ENCODE measurements at places on chromosomes 1 and 21. TPM values are rescaled to one million over a fixed set of nuclear protein-coding genes. Genes with fewer than 3 reads are reported as not detected.

DNA sequence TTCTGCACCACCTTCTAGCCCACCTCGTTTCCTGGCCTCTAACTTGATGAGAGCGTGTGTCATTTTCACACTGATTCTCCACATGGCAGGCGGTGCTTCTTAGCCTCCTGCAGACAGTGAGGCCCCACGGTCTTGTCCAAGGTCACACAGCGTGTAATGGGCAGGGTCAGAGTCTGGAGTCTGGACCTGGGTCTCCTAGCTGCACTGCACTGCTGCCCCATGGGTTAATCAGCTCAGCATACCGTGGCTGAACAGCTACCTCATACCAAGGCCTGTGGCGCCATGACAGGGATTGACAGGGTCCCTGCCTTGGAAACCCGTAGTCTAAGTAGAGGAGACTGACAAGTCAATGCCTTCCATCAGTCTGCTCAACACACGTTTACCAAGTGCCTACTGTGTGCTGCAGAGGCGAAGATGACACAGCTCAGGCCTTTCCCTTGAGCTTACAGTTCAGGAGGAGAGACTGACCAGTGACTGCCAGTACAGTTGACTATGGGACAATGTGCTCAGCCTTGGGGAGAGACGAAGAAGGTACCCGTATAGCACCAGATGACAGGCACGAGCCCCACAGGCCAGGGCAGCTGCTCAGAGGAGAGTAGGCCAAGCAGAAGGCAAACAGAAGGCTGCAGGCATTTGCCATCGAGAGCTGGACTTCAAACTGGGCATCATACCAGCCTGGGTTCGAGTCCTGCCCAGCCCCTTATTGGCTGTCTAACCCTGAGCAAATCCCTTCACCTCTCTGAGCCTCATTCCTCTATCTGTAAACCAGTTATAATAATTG, 5.5 kb downstream of the PCSK9 start:
- no peak for DNase-seq

- DNase-seq: peak; percentile 100
These were observed 75.4 kb downstream of the ABCA4 start for GRCh38 chr1:94045465-94046056.

TBX15 gene
- not detected for total RNA-seq

DNA sequence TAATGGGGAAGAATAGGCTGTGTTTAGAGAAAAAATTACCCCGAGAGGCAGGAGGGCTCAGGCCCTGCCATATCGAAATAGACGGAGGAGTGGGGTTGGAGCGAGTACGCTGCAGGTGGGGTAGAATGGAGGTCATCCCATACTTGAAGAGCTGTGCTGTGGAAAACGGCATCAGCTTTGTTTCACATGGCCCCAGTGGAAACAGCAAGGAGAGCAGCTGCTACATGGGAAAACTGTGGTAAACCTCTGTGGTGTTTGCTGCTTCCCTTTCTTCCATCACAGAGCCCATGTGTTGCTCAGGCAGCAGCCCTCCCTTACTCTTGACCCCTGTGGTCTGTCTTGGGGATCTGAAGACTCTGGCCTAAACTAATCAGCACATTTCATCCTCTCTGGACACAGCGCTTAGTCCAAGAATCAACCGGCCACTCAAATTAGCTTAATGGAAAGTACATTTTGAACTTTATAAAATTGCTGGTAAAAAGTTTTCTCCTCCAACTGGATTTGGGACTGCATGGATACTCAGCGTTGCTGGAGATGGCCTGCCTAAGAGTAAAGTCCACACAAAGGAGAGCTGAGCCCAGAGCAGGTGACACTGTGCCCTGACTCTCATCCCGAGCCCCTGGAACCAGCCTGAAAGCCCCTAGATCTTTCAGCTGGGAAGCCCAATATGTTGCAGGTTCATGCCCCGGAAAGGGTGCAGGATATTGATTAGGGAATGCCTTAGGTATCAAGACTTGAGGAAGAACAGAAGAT, 127.1 kb upstream of the GADD45A start:
- DNase-seq: no peak

DNA sequence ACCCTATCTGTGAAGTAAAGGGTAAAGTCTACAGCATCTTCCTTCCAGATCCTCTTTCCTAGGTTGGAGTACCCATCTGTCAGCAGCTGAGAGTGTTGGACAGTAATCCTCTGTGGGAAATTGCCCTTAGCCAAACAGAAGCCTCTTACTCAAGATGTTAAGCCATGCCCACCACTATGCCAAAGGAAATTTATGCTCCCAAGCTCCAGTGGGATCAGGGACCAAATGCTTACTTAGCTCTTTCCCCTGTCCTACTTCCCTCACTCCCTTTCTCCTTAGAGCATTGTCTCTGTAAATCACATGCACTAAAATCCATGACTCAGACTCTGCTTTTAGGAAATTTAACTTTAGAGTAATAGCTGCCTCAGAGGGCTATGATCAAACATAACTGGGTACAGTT, 254.0 kb downstream of the BRINP2 start:
- DNase-seq: no peak

GRCh38 chr1:54163051-54163450, 10.3 kb upstream of the CDCP2 start:
- no peak for DNase-seq

KIF17 gene
- 32.3 TPM for total RNA-seq

SLAMF9 gene
- total RNA-seq: not detected

EFNA1 gene
- 119 TPM for total RNA-seq

PTPN22 gene
- total RNA-seq: not detected

DNA sequence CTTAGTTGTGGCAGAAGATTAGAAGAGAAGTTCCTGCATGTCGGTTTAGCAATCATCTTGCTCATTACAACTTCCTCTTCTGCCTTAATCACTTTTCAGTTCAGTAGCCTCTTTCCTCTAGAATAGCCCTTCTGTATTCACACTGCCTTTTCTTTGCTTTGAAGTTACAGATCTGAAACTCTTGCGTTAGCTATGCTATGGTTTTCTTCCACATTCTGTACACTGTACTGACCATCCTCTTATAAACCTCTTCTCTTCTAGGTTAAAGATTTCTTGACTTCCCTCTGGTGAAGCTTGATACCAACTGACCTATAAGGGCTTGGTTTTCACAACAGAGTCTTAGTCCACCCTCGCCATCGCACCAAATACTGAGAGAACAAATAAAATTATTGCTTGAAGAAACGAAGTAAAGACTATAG, 35.0 kb downstream of the C21orf91 start:
- DNase-seq: no peak

DNA sequence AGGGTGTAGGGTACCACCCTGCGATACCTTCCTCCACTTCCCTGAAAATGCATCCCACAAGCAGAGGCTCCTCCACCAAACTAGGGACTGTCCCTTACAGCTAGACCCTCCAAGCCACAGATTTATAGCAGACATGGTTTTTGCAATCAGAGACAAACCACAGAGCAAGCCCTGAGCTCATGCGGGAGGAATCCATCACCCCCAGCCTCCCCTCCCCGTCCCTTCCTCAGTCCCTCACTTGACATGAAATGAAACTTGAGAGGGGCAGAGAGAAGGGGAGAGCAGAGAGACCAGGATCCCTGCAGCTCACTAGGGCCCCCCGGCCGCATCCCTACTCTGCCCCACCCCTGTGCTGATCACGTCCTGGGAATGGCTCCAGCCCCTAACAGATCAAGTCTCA, 94.9 kb downstream of the MRPL37 start:
- no peak for DNase-seq

ADORA3 gene
- total RNA-seq: not detected

TFF3 gene
- total RNA-seq: 257 TPM

DNA sequence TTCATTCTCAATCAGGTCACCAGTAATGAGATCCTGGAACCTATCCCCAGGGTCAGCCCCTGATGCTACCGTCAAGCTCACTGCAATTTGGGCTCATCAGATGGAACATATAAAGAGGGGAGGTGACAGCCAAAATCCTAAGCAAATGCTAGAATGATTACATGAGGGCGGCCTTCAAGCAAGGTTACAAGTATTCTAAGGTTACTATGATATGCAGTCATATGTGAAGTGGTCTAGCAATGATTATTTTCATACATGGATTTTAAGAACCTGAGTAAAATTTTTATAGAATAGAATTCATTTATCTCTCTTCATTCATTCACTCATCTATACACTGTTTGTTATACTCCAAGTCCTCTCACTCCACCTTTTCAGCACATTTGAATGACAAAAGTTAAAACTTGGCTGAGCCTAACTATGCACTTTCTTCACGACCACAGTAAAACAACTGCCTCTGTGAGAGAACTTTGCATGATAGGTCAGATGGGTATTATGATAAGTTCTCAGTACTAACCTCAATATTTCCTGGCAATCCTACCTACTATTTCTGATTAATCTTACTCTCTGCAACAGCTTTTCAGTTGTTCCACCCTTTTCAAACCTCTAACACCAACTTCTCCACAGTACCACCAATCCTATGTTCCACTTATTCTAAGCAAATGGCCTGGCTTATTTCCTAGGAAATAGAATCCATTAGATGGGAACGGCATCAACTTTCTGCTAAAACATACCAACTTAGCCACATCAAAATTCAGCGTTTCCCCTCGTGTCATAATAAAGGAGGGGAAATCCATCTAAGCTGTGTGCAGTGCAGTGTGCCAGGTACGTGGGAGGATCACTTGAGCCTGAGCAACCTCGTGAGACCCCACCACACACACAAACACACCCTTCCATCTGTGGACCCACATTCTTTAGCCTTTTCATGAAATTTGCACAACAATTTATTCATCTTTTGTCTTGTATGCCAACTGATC, 32.0 kb downstream of the LHX9 start:
- DNase-seq: no peak

DNA sequence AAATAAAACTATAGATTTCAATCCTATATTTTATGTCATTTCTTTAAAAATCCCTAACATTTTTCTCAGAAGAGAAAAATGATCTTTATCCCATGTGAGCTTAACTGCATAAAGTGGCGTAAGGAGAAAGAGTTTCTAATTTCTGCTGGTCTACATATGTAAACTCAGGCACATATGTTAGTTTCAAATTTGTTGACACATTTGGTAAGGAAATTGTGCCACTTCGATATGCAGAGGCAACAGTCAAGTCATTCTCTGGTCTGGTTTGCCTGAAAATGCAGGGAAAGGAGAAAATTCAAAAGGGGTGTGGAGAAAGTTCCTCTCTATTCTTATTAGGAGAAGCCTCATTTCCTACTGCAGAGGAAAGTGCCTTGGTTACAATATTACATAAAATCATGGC, 11.5 kb downstream of the KCNA3 start:
- DNase-seq: no peak

SPRR5 gene
- not detected for total RNA-seq

DNA sequence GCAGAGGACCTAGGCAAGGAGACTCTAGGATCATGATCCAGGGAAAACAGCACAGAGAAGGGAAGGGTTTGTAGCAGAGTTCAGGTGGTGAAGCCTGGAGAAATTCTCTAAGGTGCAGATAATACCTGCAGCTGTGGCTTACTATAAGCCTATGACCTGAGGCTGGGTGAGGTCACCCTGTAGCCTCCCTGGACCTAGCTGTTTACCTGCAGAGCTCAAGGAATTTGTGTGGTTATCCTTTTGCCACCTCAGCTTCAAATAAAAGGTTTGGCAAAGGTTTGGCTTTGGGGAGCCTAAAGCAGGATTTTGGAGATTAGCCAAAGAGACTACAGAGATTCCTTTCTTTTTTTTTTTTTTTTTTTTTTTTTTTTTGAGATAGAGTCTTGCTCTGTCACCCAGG, 79.5 kb upstream of the ZNF648 start:
- DNase-seq: no peak

- DNase-seq: no peak
These were observed 89.0 kb downstream of the GALNT2 start for GRCh38 chr1:230156068-230156467.

DNA sequence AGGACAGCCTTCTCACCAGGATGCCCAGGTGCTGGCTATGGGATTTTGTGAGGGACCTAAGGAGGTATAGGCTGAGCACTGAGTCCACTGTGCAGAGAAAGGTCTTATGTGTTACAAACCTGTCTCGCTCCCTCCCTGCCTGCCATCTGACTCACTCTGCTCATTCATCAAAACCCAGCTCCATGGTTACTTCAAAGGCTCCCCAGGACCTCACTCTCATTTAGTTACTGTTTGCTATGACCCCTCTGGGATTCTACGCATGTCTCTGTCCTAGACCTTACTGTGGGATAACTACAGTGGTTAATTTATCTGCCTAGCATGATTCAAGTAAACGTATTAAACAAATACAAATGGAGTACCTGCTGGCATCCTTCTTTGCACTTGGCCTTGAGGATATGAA, 211.6 kb upstream of the KIAA0040 start:
- no peak for DNase-seq

DNA sequence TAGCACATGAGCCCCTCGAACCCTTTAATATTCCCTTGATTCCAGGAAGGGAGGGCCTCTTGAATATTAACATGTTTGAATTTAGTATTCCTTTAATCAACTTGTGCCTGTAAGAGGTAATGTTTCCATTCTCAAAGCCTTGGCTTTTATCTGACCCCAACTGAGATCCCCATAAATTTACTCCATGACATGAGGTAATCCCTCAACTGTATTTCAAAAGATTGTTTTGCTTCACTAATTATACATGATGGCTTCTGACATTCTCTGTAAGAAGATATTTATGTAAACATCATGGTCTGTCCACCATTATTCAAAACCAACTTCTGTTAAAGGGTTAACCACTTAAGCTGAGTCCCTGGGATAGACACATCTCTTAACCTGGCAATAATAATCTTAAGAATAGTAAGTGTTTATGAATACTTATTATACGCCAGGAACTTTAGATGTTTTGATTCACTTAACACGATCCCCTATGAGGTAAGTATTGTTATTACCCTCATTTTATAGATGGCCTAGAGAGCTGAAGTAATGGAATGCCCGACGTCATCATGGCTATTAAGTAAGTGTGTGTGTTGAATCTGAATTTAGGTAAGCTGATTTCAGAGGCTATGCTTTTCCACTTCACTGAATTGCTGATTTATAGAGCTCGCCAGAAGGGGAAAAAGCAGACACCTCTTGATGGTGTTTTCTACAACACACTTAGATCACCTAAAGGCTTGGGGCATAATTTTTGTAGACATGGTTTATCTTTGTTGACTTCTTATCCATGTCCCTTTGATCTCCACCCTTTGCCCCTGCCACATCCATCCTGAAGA, 11.1 kb downstream of the KRTAP19-1 start:
- DNase-seq: no peak

All from dermis blood vessel endothelial cell (primary cell).